ENCODE measurements at places on chromosomes 16 and 17.

DNA sequence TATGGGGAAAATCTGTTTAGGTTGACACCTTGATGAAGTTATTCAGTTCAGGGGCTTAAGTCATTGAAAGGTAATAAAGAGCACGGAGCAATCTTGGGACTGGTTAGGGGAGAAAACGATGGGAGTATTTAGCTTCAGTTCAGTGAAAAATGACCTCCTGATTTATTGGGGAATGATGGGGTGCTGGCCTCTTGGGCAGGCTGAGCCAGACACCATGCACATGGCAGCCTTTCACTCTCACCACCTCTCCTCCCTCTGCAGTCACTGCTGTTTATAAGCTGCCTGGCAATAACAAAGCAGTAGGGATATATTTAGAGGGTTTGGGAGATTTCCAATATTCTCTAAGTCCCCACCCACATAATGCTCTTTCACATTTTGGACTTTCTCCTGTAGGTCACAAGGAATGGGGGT, 140.5 kb upstream of the HS3ST2 start:
- DNase-seq, result no peak

GRCh38 chr17:48503747-48504146, 27.1 kb downstream of the HOXB1 start:
- no peak for DNase-seq

DNA sequence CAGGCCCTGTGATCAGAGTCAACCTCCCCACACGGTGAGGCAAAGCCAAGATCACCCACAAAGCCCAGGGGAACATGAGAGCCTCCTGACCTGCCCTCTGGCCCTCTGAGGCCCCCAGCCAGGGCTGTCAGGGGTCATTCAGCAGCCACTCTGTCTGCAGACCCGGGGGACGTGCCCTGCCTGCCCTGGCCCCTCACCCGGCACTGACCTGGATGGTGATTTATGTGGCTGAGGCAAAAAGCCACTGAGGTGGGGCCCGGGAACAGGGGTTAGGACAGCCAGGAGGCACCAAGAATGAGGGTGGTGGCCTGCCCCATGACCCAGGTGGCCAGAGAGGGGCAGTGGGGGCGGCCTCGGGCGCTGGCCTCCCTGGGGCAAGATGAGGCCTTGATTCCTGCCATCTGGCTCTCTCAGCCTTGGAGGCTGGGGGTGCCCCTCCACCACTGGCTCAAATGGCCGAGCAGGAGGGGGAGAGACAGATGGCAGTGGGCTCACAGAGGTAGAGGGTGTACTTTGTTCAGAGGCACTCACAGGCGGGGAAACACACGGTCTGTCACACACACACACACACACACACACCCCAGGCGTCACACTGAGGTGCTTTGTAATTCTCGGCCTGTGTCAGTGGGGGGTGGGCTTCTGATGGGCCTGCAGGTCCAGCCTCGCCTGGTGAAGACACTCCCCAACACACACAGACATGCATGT, 174.0 kb upstream of the GSE1 start:
- DNase-seq, result no peak

DNA sequence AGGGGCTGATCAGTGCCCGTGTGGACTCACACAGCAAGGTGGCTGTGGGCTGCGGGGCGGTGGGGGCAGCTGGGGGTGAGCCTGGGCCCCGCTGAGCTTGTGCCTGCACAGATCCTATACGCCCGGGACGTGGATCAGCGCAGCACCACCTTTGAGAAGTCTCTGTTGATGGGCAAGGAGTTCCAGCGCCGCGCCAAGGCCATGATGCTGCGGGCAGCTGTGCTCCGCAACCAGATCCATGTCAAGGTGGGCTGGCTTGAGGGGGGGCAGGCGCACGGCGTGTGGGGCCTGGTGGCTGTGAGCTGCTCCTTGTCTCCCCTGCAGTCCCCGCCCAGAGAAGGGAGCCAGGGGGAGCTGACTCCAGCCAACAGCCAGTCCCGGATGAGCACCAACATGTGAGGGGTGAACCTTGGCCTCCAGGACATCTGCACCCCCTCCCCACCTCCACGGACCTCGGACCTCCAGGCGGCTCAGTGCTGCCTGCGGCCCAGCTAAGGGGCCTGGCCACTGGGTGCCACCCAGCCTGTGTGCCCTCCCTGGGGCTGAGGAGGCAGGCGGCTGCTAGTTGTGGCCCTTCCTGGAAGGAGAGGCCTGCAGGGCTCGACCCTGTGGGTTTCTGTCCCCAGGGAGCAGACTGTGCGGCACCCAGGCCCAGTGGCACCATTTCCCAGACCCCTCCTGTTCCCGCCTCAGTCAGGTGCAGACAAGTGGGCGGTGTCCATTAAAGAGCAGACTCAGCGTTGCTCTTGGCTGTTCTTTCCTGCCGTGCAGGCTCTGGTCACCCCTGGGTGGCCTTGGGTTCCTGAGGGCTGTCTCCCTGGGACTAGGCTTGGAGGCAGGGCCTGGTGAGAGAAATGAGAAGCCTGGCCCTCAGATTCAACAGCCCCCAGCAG, 5.3 kb downstream of the GPS1 start:
- no peak for DNase-seq

DNA sequence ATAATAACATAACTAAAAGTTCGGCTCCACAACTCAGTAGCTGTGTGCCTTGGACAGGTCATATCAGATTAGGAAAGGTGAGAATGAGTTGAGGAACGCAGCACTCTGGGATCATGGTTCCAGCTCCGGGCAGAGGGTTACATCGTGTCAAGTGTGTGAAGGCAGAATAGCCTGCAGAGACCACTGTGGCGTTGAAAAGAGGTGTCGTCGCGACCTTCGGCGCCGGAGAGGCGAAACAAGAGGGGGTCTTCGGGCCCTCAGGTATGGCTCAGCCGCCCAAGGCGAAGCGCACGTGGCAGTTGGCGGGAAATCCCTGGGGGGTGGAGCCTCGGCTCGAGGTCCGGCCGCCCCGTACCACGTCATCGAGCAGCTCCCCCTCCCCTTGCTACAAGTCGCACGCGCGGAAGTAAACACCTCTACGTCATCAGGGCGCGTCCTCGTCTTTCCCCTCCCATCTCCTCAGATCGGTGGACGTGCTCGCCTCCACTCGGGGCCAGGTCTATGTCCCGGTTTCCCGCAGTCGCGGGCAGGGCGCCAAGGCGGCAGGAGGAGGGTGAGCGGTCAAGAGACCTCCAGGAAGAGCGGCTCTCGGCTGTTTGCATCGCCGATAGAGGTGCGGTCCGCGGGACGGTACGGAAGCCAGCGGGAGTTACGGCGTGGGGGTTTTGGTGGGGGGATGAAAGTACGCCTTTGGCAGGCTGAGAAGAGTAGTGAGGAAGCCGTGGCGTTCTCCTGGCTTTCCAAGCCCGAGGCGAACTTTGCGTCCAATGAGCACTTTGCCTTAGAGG, at the start of gene DHX40:
Gene DHX40, plus strand, starts transcription at position 440 of the 788 bp plus-strand sequence. Its CDS starts 62 bp downstream, at position 502.
- DNase-seq, result peak; percentile 99

DNA sequence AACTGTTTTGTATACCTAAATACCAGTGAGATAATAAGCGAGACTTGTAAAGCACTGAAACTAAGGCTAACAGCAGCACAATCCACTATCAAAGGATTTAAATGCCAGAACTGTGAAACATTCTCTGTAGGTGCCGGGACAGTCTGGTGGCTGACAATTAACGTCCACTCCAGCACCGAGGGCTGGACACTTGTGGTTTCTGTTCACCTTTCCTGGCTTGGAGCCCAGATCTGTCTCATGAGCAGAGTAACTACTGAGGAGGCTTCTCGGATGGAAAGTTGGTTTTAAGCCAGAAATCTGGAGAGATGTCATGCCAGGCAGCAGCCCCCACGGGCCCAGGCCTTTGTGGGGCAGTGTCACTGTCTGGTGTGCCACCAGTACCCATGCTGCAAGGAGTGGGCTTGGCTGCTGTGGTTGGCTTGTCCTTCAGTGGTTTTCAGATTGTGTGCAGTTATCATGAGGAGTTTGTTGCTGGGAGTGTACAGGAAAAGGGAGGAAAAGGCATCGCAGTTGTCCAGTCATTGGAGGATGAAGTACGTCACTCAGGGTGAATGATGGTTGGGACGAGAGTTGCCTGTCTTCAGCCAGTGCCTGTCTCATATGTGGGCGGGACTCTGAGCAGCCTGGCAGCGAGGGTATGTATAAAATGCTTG, 35.5 kb downstream of the UBN1 start:
- DNase-seq, result no peak

DNA sequence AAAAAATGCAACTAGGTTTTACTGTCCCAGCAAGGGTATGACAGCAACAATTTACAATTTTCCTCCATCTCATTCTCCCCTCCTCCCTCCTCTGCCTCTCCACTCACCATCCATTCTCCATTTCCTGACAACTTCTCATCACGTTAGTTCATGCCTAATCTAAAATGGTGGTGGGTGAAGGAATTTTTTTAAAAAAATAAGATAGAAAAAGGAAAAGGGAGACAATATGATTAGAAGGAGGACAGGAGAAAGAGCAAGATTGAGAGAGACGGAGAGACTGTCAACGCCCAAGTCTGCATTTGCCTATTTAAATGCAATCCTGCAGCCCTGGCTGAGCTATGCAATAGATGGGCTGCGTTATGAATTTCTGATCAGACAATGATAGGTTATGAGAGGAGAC, 380.7 kb upstream of the PSMD7 start:
- DNase-seq, result no peak

DNA sequence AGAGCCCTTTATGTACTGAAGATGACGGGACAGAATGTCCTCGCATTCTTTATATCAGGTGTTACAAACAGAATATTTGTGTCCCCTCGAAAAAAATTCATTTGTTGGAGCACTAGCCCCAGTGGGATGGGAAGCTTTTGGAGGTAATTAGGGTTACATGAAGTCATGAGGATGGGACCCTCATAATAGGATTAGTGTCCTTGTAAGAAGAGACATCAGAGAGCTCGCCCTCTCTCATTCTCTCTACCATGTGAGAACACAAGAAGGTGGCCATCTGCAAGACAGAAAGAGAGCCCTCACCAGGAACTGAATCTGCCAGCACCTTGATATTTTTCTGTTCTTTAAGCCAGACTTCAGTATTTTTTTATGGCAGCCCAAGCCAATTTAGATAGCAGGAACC, 72.4 kb downstream of the SLC39A11 start:
- no peak for DNase-seq

GRCh38 chr16:12160249-12160648, 183.7 kb downstream of the SNX29 start:
- DNase-seq, result no peak

GRCh38 chr16:31215287-31216162, 1.4 kb downstream of the PYDC1 start:
- peak; percentile 47 for DNase-seq

DNA sequence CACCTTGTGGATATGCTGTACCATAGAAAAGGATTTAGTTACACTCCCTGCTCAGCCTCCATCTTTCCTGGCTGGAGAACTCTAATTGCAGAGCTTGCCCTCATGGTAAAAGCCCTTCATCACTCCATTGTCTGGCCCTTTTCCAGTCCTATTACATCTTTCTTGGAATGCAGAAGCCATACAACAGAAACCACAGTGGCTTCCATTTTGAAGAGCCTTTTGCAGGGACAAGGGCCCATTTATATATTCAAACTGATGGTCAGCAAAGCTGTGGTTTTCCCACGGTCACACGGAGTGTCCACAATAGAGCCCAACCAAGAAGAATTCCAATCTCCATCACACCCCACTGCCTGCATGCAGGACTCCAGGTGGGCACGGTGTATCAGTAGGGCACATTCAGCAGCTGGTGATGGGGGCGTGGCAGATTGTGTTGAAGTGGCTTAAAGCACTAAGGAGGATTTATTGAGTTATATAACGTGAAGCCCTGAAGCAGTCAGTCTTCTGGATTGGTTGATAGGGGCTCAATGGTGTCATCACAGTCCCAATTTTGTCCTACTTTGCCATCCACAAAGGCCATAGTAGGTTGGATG, 20.3 kb downstream of the COPRS start:
- no peak for DNase-seq

- no peak for DNase-seq
Measured at GRCh38 chr17:5297245-5297644, 15.2 kb downstream of the RABEP1 start.

DNA sequence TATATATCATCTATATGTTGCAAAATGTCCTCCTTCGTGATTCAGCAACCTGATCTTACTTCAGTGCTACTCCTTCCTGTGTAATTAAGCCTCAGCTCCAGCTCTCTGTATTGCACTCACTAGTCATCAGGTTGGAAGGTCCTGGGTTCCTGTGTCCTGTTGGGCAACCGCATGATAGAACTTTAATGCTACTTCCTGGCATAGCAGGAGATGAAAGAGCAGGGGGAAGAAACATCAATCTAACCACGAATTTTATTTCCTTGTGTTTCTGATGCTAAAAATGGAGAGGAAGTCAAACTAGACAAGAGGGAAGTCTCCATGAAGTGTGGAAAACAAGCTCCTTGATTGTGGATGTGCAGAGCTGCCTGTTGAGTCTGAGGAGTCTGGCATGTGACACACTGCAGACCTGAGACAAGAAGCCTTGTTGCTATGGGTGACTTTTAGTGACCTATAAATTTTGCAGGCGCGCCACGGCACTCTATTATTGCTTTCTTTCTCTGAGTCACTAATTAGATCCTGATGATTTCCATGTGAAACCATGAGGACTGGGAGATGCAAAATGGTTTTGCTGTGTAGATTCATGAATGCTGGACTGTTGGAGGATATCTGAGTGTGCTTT, 25.6 kb downstream of the IGSF6 start:
- DNase-seq, result no peak

DNA sequence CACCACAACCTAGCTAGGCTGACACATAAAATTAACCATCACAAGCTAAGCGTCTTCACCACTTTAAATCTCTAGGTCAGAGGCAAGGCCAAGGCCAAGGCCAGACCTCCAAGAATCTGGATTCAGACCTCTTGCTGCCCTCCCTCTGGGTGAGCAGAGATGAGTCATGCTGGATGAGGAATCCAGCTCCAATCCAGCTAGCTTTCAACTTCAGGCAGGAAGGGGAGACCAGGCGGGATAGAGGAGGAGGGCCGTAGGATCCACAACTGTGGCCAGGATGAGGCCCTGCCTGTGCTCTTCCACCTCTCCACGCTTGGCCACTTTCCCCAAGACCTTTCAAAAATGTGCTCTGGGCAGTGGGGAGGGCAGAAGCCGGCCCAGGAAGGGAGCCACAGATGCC, 14.7 kb downstream of the LRRC75A start:
- DNase-seq, result no peak

GRCh38 chr16:51236583-51236982, 85.5 kb upstream of the SALL1 start:
- DNase-seq, result no peak

DNA sequence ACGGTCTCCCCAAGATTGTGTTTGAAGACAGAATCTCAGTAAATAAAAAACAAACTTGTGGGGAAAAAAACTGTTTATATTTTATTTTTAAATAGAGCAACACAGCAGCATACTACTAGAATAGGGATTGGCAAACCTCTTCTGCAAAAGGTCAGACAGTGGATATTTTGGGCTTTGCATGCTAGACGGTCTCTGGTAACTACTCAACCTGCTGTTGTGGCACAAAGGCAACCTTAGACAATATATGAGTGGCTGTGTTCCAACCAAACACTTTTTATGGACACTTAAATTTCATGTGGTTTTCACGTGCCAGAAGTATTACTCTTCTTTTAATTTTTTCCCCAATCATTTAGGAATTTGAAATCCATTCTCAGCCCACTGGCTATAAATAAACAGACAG, 55.0 kb downstream of the IRX5 start:
- DNase-seq, result no peak
